ENCODE measurements at places on chromosomes 5 and 9.

GRCh38 chr9:127523312-127523851, 72.1 kb downstream of the LRSAM1 start:
- no peak for DNase-seq

DNA sequence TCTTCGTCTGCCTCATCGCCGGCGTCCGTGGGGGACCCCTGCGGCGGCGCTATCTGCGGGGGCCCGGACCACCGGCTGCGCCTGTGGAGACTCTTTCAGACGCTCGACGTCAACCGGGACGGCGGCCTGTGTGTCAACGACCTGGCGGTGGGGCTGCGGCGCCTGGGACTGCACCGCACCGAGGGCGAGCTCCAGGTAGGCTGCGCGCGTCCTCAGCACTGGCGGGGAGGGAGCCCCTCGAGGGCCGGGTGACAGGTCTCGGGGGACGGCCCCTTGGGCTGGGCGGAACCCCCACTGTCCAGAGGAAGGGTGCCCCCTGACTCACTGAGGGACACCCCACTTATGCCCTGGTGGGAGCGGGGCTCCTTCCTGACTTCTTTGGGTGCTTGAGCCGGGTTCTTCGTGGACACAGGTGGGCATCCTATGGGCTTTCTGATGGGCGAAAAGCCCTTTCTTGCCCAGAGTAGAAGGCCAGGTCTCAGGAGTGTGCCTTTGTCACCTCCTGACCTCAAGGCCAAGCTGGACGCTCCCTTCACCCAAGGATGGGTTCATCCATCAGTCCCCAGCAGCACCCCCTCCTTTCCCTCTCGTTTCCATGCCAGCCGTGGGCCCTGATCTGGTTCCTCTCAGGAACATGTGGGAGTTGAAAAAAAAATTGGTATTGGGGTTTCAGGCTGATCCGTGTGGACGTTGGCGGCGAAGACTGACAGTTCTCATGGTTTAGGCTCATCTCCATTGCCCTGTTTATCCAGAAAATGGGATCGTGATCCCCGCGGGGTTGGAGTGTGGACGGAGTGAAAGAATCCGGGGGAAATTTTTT, 564 bp downstream of the SLC25A25 start:
- no peak for DNase-seq

- no peak for DNase-seq
These were observed 113.5 kb downstream of the FEM1C start for GRCh38 chr5:115431116-115431515.

DNA sequence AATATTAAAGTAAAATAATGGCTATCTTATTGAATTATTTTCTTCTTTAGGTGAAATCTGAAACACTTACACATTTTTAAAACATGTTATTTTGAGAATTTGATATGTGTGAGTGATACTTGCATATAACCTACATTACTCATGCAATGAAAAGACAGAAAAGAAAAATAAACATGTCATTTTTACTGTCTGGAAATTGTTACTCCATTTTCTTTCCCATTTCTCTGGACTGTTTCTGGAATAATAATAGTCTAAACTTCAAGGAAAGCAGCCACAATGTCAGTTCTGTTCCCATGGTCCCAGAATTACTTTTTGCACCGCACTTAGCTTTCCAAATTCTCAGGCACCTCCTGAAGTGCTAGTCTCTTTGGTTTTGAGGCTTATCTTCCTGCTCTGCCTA, 145.5 kb downstream of the PRR16 start:
- no peak for DNase-seq

DNA sequence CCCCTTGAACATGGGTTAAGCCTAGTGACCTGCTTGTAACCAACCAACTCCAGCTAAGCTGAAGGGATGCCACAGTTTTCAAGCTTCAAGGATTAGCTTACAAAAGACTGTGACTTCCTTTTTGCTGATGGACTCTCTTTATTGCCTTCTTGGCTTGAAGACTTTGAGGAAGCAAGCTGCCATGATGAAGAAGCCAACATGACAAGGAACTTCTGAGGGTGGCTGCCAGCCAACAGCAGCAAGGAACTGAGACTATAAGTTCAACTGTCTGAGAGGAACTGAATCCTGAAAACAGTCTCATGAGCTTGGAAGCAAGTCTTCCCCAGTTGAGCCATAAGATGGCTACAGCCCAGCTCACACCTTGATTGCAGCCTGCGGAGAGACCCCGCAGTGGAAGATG, 116.1 kb upstream of the TAF11L2 start:
- DNase-seq = no peak

GRCh38 chr5:169656125-169656901, 19.2 kb downstream of the DOCK2 start:
- DNase-seq = no peak
